ENCODE measurements at places on chromosomes 11 and 22.

DNA sequence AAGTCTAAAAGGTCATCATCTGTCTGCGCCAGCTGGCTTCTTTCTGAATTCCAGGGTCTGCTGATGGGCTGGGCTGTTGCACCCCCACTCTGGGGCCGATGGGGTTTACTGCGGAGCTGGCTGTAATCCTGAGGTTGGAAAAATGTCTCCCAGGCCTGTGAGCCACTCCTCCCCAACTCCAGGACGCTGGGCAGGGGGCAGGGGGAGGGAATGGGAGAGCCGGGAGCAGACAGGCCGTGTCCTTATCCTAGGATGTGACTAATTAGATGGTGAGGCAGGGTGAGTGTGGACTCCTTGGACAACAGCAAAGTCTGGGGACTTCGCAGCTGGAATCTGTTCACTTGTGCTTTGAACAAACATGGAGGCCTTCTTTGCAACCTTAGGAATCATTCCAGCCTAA is 48.7 kb downstream of the LRRC32 start:
- no peak for DNase-seq

DNA sequence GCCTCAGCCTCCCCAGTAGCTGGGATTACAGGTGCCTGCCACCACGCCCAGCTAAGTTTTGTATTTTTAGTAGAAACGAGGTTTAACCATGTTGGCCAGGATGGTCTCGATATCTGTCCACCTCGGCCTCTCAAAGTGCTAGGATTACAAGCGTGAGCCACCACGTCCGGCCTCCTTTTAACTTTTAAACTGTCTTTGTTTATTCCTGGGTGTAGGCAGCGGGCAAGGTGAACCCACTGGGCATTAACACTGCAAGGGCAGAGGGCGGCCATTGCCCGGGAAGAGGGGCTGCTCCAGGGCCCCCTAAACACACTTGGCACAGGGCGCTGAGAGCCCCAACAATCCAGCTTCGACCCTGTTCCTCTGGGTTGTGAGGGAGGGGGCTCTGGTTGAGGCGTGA is 693.6 kb downstream of the BRD1 start:
- DNase-seq, result no peak

GRCh38 chr22:19775496-19776325 is 15.1 kb downstream of the TBX1 start:
- DNase-seq, result no peak

- DNase-seq, result peak; percentile 78
Measured at GRCh38 chr11:131688048-131688693, 317.8 kb downstream of the NTM start.

- DNase-seq, result no peak
Measured at GRCh38 chr11:58506935-58507334, 970 bp downstream of the OR5B21 start.

DNA sequence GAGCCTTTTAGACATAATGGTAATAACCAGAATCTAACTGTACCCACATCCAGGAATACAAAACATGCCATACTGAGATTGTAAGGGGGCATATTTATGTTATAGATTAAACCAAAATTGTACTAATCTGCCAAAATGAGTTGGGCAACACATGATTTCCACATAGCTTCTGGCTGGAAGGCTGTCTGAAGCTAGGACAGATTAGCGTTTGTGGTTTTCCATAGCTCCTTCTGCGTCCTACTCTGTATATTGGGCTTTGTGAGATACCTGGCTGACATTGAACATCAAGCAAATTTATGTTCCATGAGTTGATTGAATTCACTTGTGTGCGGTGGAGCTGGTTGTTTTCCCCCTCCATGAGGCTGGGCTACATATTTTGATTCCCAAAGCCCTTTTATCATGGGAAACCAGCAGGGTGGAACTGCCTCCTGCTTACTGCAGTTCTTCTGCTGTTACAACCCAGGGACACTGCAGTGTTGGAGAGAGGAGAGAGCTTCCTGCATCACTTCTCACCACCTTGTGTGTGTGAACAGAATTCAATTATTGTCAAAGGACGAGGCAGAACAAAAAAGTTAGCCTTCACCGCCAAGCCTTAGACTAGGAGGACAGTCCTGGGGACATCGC is 114.9 kb downstream of the C11orf91 start:
- no peak for DNase-seq

DNA sequence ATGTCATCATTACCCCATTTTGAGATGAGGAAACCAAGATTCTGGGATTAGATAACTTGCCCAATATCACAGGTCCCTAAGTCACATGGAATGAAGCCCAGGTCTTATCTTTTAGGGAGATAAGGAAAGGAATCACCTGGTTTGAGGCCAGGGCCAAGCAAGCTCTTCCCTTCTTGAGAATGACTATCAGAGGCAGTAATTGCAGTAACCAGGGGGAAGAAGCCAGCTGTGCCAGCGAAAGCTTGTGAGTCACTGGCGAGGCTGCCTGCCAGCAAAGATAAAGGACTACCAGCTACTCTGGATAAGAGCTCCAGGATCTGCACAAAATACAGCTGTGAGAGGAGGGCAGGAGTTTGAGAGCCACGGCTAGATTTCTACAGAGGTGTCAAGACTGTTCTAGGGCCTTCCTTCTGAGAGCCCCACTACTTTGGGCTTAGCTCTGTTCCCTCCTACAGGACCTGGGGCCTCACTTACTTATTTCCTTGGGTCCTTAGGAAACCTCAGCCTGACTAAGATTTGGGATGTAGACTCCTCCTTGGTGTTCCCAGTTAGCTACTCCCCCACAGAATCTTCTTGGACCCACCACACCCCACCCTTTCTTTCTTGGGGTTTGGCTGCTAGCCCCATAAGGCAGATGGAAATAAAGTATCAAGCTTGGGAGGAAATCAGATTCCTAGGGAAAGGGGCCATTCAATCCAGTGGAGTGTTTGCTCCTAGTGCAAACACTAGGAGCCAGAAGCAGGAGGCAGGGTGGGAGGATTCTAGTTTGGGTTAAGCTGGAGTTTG is 9.7 kb upstream of the CCKBR start:
- DNase-seq, result peak; percentile 47

- no peak for DNase-seq
Measured at GRCh38 chr11:110468121-110468520, 38.4 kb downstream of the FDX1 start.

DNA sequence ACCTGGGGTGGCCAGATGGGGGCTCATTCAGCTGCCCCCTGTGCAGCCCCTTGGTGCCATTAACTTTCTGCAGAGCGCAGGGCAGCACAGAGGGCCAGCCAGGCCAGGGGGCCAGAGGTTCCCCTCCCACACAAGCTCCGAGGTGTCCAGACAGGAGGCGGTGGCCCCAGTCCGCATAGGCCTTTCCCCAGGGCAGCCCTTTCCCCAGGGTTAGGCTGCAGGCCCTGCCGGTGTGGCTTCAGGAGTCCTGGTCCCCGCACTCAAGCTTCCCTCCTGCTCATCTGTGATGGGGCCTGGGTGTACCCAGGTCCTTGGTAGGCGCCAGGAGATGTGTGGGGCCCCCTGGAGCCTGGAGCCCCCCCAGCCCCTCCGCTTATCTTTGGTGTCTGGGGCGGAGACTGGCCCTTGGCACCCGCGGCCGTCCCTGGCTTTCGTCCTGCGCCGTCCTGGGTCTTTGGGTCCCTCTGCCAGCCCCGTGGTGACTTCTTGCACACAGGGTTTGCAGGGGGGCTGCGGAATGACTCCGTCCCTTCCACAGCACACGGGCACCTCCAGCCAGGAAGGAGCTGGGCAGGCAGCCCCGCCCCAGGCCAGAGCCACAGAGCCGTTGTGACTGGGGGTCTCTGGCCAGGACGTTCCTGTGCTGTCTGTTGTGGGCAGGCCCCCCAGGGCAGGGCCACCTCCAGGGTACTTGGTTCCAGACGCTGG is 8.9 kb downstream of the BRSK2 start:
- DNase-seq, result no peak

DNA sequence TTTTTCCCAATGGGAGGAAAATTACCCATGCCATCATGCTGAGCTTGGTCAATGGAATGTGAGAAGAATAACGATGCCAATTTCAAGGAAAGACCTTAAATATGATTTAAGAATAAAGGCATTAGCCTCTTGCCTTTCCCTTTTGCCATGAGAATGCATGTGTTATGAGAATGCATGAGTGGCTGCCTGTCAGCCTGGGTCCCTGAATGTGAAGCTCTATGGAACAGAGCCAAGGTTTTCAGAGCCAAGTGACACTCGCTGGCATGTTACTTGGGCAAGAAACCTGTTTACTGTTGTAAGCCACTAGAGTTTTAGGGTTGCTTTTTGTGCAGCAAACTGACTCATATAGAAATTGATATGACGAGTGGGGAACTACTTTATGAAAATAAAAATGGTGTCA is 75.7 kb downstream of the JRKL start:
- no peak for DNase-seq

GRCh38 chr11:96189351-96189750 is 153.6 kb downstream of the MAML2 start:
- no peak for DNase-seq

GRCh38 chr11:63847363-63847762 is 8.5 kb downstream of the MARK2 start:
- DNase-seq, result no peak

DNA sequence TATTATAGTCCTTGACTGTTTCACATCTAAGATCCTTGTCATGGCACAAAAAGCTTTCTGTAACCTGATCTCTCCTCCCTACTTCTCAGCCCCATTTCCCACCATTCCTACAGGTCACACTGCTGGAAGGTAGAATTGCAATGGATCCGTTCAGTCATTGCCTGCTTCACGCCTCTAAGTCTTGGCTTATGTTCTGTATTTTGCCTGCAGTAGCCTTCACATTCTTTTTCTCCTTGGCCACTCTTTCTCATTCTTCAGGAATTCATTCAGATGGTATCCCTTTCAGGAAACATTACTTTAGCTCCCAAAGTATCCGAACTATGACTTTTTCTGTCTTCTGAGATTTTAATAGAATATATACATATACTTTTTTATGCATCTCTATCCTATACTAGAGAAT is 731.5 kb downstream of the NTM start:
- no peak for DNase-seq

- DNase-seq, result no peak
Measured at GRCh38 chr22:27966168-27967064, 47.4 kb upstream of the PITPNB start.

- DNase-seq, result no peak
Measured at GRCh38 chr11:44680982-44681597, 45.7 kb upstream of the TSPAN18 start.

- no peak for DNase-seq
Measured at GRCh38 chr11:74691755-74692154, 39.5 kb downstream of the CHRDL2 start.

- no peak for DNase-seq
Measured at GRCh38 chr11:92246630-92247029, 22.0 kb downstream of the FAT3 start.

GRCh38 chr11:36214976-36215692 is 74.1 kb downstream of the COMMD9 start:
- no peak for DNase-seq

- DNase-seq, result peak; percentile 21
Measured at GRCh38 chr22:41831828-41832552, 915 bp upstream of the SREBF2 start.

DNA sequence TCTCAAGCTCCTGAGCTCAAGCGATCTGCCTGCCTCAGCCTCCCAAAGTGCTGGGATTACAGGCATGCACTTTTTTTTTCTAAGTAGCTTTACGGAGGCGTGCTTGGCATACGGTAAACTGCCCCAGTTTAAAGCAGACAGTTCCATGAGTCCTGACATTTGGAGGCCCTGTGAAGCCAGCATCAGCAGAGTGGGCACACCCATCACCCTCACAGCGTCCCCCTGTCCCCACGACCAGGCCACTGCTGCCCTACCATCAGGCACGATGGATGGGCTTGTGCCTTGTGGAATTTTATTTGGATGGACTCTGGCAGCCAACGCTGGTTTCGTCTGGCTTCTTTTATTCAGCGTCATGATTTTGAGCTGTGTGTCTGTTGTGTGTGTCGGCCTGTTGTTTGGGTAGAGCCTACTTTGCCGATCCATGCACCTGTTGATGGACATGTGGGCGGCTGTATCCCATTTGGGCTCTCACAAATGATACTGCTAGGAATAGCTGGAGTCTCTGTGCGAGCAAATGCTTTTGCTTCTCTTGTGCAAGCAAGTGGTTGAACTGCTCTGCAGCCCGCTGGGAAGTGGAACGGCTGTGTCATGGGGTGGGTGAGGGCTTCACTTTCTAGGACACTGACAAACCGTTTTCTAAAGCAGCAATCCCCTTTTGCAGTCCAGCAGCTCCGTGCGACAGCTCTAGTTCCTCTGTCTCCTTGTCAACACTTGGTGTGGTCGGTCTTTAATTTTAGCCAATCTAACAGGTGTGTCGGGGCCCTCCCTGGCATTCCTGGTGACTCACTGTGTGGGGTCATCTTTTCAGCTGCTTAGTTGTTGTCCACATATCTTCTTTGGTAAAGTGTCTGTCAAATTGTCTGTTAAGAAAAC is 23.8 kb downstream of the KCNQ1 start:
- peak; percentile 21 for DNase-seq

GRCh38 chr11:128462922-128463321 is 124.4 kb downstream of the ETS1 start:
- DNase-seq, result no peak

Measured in suppressor macrophage treated with lipopolysaccharide for 1 hour (primary cell).